Kidney (tissue), 22 donors: ENCODE measurements at places on chromosomes 12 and 14. TPM values are rescaled to one million over a fixed set of nuclear protein-coding genes. Genes with fewer than 3 reads are reported as not detected.

The DDN gene
- polyA plus RNA-seq: 27.0 TPM

The CD9 gene
- 301 TPM for polyA plus RNA-seq

The MEG3 gene
- polyA plus RNA-seq: 29.6 TPM

The DDX51 gene
- polyA plus RNA-seq: 10.3 TPM

The RAB15 gene
- polyA plus RNA-seq: 21.7 TPM

The KLRB1 gene
- polyA plus RNA-seq: 0.73 TPM

The CCDC196 gene
- polyA plus RNA-seq: not detected

The PLBD1 gene
- polyA plus RNA-seq: 28.4 TPM

The ENO2 gene
- polyA plus RNA-seq: 10.3 TPM

GRCh38 chr12:19988459-19988873 lies 379.9 kb upstream of the PDE3A start:
- DNase-seq: no peak

- no peak for DNase-seq
Observed at GRCh38 chr12:29255042-29255441, 106.0 kb downstream of the FAR2 start.

DNA sequence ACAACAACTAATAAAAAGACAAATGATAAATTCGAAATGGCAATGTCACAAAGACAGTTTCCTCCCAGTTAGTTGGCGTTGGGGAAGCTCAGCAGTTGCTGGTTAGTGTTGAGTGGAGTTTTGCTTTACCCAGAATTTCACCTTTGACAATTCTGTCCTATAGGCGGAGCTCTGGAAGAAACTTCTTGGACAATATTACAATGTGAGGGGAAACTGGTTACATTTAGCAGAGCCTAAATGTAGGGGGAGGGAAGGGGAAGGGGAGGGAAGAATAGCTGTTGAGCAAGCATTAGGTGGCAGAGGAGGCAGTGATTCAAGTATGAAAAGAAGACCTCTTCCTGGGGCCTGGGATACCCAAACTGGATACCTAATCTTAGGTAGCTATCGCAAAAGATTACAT lies 51.4 kb downstream of the BDKRB1 start:
- DNase-seq: no peak

- peak; percentile 67 for DNase-seq
Observed at GRCh38 chr14:92973798-92974372, 50.9 kb downstream of the CHGA start.

DNA sequence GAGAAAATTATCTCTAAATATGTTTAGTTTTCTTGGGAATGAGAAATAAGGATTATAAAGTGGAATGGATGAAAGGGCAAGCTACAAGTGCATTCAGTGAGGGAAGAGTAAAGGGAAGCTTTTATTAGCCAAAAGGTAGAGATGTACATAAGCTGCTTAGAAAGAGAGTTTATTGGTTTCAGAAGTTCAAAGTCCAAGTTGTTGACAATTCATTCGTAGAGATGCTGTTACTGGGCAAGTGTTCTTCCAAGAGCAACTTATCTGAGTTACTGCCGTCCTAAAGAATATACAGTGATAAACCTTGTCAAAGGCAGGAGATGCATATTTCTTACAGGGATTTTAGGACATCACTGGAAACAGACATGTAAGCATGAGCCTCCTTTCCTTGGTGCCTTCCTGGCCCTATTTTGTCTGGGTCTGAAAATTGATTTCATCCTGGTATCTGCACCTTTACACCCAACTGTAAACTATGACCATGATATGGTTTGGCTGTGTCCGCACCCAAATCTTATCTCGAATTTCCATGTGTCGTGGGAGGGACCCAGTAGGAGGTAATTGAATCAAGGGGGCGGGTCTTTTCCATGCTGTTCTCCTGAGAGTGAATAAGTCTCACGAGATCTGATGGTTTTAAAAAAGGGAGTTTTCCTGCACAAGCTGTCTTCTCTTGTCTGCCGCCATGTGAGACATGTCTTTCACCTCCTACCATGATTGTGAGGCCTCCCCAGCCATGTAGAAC lies 46.8 kb downstream of the TRMT5 start:
- no peak for DNase-seq

DNA sequence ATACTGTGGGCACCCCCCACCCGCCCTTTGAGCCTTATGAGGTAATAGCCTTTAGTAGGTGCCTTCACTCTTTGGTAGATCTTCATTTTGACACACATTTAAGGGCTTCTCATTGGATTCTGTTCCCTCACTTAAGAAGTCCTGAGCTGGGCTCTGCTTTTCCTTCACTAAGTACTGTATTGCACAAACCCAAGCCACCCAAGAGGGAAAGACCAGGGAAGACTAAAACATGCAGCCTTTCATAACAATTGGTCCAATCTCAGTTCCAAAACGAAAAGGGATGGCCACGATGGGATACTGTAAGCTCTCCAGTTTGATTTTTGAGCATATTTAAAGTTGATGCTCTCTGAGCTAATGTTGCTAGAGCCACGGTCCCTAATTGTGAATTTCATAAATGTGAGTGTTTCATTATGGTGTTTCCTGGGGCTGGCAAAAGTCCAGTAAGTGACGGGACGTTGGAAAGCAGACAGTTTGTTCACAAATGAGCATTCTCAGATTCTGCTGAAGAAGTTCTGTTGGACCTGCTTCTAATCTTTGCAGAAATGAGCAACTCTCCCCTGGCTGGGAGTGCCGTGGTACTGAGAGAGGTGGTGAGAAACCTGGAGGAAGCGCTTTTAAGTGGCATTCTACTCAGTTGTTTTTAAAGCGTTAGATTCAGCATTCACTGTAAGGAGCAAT lies 9.4 kb downstream of the SSPN start:
- DNase-seq: no peak

GRCh38 chr12:110451263-110451662 lies 1.1 kb upstream of the ARPC3 start:
- DNase-seq: no peak

- no peak for DNase-seq
Observed at GRCh38 chr14:70811050-70811449, 1.7 kb upstream of the MAP3K9 start.

- DNase-seq: no peak
Observed at GRCh38 chr12:57008178-57008577, 1.8 kb upstream of the ZBTB39 start.

DNA sequence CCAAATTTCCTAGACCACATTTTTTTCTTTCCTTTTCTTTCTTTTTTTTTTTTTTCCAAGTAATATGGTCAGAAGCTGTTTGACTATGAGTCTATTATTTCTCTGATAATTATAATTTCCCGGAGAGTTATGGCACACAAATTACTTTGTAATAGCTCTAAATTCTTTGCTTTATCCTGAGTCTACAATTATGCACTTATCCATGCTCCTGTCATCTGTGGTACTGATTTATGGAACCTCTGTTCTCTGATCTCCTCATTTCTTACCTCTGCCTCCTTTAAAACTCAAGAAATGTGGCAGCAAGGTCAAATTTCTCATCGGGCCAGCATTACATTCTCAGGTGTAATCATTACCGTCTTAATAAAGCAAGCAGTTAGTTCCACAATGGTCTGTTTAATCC lies 282.1 kb downstream of the PAWR start:
- DNase-seq: no peak

GRCh38 chr12:78951803-78952551 lies 87.4 kb downstream of the SYT1 start:
- no peak for DNase-seq
